ENCODE measurements at places on chromosomes 5 and 9.

DNA sequence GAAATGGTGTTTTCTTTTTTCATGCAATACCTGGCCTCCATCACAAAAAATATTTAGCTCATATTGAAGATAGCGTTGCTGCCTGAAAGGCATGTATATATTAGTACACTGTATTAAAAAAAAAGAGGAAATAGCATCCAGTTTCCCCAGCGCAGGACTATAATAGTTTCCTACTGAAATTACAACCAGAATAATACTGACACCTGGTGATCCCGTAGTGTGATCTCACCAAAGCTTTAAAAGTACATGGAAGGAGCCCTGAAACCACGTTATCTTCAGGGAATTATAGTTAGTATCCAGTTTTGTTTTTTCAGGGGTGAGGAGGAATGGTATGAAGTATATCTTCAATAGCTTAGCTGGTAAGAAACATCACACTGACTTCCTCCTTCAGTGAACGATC, 264.9 kb downstream of the CD180 start:
- no peak for DNase-seq

GRCh38 chr9:13967438-13967837, 346.5 kb downstream of the NFIB start:
- DNase-seq = no peak

DNA sequence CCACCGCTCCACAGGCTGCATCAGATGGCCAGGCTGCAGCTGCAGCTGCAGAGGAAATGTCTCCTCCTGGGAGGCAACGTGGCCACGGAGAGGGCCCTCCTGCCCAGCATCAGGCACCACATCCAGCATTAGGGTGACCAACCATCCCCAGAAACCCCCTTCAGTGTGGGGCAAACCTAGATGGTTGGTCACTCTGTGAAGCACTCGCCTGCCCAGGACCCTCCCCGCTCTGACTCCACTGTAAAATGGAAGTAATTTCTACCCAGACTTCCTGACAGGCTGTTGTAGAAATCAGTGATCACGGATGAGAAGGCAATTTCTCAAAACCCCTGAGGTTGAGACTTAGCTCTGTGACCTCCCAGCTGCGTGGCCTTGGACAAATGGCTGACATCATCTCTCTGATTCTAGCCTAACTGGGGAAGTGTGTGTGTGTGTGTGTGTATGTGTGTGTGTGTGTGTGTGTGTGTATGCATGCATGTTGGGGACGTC, 31.6 kb downstream of the B4GALT1 start:
- DNase-seq = no peak

DNA sequence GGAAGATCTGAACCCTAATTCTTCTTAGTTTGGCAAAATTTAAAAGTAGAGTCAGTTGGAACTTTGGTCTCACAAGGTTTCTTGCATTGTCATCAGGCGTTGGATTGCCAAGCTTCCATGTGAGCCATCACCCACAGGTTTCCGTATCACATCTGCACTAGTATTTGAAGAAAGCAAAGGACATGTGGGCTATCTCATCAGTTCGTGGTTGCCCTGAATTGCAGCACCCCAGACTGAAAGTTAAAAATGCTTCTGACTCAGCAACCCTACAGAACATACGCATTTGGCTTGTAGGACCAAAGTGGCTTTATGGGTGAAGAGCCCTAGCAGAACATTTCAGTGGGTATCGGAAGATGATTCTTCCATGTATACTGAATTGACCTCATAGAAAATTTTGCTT, 358.0 kb downstream of the ENC1 start:
- no peak for DNase-seq

DNA sequence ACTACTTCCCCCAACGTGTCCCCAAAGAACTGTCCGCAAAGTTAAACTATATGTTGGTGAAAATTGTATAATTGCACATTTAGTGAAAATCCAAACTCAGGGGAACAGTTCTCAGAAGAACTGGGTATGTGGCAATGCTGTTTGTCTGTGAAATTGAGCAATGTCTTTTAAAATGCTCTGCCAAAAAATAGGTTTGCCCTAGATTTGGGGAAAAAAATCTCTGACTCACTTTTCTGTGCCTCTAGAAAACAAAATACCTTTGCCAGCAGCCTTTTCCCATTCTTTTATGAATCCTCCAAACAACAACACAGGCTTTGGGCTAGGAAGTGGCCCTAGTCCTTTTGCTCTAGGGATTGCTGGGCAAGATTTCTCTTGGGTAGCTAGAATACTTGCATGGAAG, 37.4 kb upstream of the ZNF608 start:
- no peak for DNase-seq

DNA sequence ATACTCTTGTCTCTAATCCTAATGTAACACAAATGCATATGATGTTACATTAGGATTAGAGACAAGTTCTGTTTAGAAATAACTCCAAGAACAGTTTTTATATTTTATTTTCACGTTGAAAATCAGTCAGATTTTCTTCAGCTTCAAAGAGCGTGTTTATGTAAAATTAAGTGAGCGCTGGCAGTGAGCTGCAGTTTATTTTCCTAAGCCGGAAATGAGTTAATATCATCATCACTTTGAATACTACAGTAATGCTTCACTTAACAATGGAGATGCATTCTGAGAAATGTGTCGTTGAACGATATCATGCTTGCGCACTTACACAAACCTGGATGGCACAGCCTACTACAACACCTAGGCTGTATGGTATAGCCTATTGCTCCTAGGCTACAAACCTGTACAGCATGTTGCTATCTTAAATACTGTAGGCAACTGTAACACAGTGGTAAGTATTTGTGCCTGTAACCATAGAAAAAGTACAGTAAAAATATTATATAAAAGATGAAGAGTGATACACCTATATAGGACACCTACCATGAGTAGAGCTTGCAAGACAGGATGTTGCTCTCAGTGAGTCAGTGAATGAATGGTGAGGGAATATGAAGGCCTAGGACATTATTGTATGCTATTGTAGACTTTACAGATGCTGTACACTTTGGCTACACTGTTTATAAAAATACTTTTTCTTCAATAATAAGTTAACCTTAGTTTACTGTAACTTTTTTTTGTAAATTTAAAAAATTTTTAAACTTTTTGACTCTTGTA, 65.9 kb upstream of the C5orf46 start:
- DNase-seq = no peak

- DNase-seq = no peak
These were observed 1.2 kb downstream of the GOLPH3 start for GRCh38 chr5:32172923-32173266.

- DNase-seq = no peak
These were observed 499.5 kb upstream of the KLF4 start for GRCh38 chr9:107989099-107989498.

DNA sequence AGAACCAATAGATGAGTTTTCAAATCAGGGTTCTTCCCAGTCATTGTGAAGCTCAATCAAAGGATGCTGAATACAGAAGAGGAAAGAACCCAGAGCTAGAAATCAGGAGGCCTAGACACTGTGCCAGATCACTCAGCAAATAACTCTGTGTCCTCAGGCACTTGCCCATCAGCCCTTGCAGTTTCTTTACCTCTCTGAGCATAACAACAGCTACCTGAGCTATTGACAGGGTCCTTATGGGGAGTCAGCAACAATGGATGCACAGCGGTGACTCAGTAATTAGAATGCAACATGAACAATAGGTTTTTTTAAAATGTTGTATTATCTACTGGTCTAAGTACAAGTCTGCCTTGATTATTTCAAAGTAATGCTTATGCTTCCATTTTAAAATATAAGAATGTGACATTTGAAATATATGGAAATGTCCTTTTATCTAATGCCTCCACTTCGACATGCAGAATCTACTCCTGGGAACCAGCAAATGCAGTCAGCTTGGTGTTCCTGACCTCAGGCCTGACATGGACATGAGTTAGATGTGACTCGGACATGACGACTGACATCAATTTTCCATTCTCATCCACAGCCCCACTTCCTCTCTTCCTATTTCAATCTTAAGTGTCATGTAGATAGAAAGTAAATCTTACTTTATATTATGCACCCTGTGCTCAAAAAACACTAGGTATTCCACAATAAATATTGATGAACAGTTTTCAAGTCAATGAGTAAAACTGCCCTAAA, 155.0 kb downstream of the TLE1 start:
- no peak for DNase-seq

DNA sequence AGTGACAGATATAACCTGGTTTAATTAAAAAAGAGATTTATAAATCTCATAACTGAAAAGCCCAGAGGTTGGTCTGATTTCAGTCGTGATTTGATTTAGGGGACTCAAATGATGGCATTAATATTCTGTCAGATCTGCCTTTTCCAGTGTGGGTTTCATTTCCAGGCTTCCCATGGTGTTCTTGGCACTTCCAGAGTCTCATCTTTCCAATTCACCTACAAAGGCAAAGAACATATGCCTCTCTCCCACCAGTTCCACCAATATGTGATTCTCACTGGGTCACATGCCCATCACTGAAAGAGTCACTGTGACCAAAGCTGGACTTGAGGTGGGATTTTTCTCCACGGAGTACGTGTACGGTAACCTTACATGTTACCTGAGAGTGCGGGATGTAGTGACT, 137.4 kb upstream of the IL12B start:
- no peak for DNase-seq

DNA sequence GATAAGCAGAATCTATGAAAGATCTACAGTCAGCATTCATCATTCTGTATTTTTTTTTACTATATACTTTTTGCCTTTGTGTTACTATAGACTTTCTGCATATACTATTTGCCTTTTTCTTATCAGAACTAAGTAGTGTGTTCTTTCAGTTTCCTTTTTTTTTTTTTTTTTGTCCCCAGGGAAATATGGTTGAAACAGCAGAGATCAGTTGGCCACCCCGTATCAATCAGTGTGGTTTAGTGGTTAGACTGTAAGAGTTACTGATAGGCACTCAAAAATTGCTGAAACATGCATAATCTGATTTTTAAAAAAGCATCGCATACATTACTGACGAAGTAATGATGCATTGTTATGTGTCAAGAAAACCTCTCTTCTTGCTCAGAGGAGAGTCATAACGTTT, 990.8 kb upstream of the EDIL3 start:
- no peak for DNase-seq

GRCh38 chr5:93580927-93581445, at the start of gene NR2F1-AS1:
Gene NR2F1-AS1 (minus strand): TSS chr5:93581219.
- DNase-seq = no peak

DNA sequence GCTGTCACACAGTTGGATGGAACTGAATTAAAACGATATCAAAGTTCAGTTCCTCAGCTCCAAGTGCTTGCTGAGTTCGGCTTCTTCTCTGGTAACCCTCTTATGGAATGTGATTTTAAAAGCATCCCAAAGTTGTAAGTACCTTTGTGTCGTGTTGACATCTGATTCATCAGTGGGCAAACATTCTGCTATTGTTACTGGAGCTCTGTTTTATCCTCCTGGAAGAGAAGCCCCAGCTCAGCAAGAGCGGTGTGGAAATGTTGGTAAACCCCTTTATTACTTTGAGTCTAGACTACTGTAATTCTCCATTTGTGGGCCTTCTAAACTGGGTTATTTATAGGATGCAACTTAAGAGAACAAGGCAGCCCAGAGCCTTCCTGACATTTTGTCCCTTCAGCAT, 699.3 kb upstream of the WWC1 start:
- no peak for DNase-seq

DNA sequence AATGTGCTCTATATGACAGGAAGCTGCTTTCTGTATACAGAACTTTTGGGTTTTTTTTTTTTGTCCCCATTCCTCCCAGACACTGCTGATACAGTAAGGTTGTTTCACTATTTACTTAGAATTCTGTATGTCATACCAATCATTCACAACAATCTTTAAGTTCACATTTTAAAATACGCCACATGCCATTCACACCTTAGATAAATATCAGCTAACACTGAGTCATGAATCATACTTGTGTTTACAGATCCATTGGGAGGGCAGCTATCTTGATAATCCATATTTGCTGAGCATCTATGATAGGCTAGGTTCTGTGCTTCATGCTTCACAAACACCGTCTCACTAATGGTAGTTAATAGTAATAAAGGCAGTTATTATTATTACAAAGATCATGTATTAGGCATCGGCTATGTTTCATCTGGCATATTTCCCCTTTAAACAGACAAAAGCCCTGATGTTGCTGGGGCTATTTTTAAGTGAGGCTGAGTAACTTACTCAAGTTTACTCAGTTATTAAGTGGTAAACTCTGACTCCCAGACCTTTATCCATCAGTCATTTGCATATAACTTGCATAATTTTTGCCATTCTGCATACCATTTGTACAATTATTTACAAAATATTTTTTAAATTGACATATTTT, 152.2 kb upstream of the HMHB1 start:
- no peak for DNase-seq

GRCh38 chr5:71832812-71833715, 114.0 kb downstream of the CARTPT start:
- no peak for DNase-seq

GRCh38 chr9:19460243-19460642, 51.4 kb downstream of the ACER2 start:
- DNase-seq = no peak

DNA sequence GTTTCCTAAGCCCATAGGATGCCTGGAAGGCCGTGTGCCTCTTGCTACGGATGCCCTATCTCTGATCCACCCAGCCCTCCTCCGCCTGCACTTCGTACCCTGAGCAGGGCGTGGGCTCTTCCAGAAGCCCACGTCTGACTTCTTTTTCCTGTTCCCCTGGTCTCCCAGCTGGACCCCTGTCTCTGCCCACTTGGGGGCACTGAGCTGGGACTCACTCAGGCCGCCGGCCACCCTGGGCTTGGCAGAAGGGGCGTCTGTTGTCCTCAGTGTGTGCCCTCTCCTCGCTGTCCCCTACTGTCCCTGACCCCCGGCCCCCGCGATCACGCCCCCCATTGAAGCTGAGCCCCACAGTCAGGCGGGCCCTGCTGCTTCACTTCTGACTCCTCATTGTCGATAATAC, 22.0 kb upstream of the RXRA start:
- DNase-seq = no peak

- no peak for DNase-seq
These were observed 53.9 kb downstream of the OSTF1 start for GRCh38 chr9:75142202-75142601.

GRCh38 chr5:150068472-150068871, 17.9 kb downstream of the CSF1R start:
- DNase-seq = no peak

- DNase-seq = no peak
These were observed 17.7 kb upstream of the RAPGEF1 start for GRCh38 chr9:131757549-131757948.

GRCh38 chr5:169592937-169593650, 9.5 kb downstream of the SPDL1 start:
- DNase-seq = no peak

DNA sequence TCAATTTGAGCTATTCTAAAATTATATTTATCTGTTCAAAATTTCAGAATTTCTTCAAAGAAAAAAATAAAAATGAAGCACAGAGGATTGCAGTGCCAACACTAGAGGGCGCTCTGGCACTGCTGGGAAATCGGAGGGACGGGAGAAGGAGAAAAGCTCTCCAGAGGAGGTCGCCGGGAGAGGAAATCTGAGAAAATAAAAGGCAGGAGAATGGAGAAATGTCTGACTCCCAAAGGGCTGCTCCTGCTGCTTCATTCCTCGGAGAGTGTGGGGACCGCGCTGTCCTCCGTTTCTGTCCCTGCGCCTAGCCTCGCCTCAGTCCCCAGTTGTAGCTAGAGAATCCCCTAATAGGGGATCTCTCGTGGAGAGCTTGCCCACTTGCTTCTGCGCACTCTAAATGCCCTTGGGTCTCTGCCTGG, 40.0 kb upstream of the ARSB start:
- no peak for DNase-seq

GRCh38 chr5:172093965-172094364, 87.5 kb upstream of the FBXW11 start:
- DNase-seq = no peak

GRCh38 chr5:33711094-33711679, 180.6 kb downstream of the ADAMTS12 start:
- no peak for DNase-seq
